Articular chondrocyte of knee joint (primary cell): ENCODE measurements at places on chromosomes 3 and 15. TPM values are rescaled to one million over a fixed set of nuclear protein-coding genes. Genes with fewer than 3 reads are reported as not detected.

Gene WDR6
- 49.0 and 74.4 TPM in 2 replicates for total RNA-seq

Gene POMGNT2
- total RNA-seq, result 6.5 and 8.8 TPM in 2 replicates

Gene ZPLD1
- total RNA-seq, result 0.22 and 0.26 TPM in 2 replicates

Gene MPI
- total RNA-seq, result 46.6 and 66.0 TPM in 2 replicates

Gene FAM43A
- total RNA-seq, result 4.1 and 6.8 TPM in 2 replicates

Gene SKOR1
- total RNA-seq, result 0.11 and 0.13 TPM in 2 replicates

Gene LTK
- 0.11 and 0.13 TPM in 2 replicates for total RNA-seq

Gene SPTSSB
- total RNA-seq, result 0.11 TPM in 1 of 2 replicates, not detected in the other

Gene CD80
- total RNA-seq, result 0.32 TPM in 1 of 2 replicates, not detected in the other

Gene AQP9
- 0.11 and 0.52 TPM in 2 replicates for total RNA-seq
